ENCODE measurements at places on chromosomes 13 and 19.

GRCh38 chr13:79541426-79542049, 60.6 kb downstream of the NDFIP2 start:
- DNase-seq, result peak; percentile 49
- no peak overlapping the region for H3K4me3 ChIP-seq
- H3K36me3 ChIP-seq, result no peaks in the 10 kb centered on the region

GRCh38 chr13:40082639-40083038, 427.2 kb downstream of the COG6 start:
- H3K27me3 ChIP-seq, result peaks cover under 1% of the 10 kb centered on the region
- no peak overlapping the region for H3K27ac ChIP-seq
- DNase-seq, result no peak
- H3K4me3 ChIP-seq, result no peak overlapping the region
- H3K36me3 ChIP-seq, result no peaks in the 10 kb centered on the region

- H3K27ac ChIP-seq, result no peak overlapping the region
- H3K36me3 ChIP-seq, result no peaks in the 10 kb centered on the region
- DNase-seq, result no peak
- no peaks in the 10 kb centered on the region for H3K4me1 ChIP-seq
Measured at GRCh38 chr13:51832471-51833152, 12.4 kb downstream of the TMEM272 start.

DNA sequence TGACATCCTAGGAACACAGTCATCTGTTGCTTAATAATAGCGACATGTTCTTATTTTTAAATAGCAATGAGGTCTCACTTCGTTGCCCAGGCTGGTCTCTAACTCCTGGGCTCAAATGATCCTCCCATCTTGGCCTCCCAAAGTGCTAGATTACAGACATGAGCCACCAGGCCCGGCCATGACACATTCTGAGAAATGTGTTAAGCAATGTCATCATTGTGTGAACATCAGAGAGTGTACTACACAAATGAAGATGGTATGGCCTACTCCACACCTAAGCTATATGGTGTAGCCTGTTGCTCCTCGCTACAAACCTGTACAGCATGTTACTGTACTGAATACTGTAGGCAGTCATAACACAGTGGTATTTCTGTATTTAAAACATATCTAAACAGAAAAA, 24.6 kb upstream of the GARRE1 start:
- no peak for DNase-seq
- no peak overlapping the region for H3K27ac ChIP-seq
- no peak overlapping the region for H3K4me3 ChIP-seq
- peaks cover 15% of the 10 kb centered on the region for H3K36me3 ChIP-seq

DNA sequence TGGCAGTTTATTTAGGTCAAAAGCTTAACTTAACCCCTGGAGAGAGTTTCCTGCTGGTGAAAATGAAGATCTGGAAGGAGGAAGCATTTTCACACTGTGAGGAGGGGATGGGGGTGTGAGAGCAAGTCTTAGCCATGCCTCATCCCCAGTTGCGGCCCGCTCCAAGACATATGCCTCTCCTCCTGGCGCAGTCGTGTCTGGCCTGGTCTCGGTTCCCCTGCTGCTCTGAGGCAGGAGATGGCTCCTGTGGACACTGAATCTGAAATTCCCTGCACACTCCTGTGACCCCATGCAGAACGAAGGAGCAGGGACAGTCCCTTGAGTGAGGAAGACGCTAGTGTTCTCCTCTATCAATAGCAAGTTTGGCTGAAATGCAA, 360 bp upstream of the ZNF69 start:
- no peaks in the 10 kb centered on the region for H3K27me3 ChIP-seq
- H3K4me1 ChIP-seq, result no peaks in the 10 kb centered on the region
- H3K4me3 ChIP-seq, result peak overlapping the region; percentile 68
- H3K36me3 ChIP-seq, result no peaks in the 10 kb centered on the region

- no peaks in the 10 kb centered on the region for H3K27me3 ChIP-seq
- H3K27ac ChIP-seq, result no peak overlapping the region
- no peaks in the 10 kb centered on the region for H3K4me1 ChIP-seq
- no peak overlapping the region for H3K4me3 ChIP-seq
- DNase-seq, result no peak
Measured at GRCh38 chr19:35655600-35655999, 7.5 kb downstream of the COX6B1 start.

DNA sequence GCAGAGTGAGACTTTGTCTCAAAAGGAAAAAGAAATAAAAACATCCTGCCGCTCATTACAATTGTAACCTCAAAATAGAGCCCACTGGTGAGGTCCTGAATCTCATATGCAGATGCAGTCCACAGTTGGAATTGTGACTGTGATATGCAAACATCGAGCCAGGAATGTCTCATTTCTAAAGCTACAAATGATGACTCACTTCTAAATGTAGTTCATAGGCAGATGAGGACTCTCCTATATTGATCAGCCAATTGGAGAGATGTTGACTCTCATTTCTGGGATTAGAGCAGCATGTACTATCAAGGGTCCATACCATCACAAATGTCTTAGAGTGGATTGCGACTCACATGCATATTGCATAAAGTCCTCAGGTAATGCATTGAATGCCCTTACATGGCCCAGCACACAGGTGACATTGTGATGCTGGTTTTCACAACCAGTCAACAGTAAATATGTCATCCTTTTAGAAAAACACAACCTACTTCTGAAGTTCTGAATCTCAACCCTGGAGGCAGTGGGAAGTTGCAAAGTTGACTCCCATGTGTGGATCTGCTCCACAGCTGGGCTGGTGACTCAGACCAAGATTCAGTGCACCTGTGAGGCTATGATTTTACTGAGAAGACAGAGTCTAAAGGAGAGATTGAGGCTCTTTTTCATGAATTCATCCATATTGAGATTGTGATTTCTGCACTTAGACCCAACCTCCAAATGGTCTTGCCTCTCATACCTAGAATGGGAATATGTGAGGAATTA, 16.9 kb upstream of the ZNF254 start:
- no peaks in the 10 kb centered on the region for H3K4me1 ChIP-seq
- H3K36me3 ChIP-seq, result peaks cover 3% of the 10 kb centered on the region
- DNase-seq, result no peak

DNA sequence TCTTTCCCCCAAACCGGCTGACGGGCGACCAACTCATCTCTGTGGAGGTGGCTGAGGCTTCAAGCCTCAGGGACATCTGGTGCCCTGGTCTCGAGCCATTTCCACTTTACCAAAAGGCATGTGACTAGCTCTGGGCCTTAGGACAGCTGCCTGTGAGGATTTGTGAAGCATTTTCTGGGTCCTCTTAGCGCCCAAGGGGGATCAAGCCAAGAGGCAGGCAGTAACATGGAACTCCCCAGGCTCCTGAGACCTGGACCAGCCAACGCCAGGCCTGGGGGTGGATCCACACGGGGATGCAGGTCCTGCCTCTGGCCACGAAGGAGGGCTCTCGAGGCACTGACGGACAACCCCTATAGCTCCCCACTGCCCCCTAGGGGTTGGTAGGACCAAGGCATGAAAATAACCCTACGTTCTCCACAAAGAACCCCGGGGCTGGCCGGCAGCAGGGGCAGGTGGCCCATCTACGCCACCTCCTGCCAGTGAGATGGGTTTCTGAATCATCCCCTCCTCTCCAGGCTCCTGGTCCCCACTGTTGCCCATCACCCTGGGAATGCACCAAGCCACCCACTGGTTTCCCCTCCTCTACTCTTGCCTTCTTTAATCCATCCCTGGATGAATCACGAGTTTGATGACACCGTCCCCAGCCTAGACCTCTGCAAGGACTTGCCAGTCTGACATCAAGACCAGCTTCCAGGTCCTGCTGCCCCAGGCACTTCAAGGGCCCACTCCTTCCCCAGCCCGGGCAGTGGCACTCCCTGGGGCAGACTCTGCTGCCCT, 7.0 kb upstream of the MYDGF start:
- H3K27ac ChIP-seq, result no peak overlapping the region
- DNase-seq, result no peak
- no peak overlapping the region for H3K4me3 ChIP-seq
- no peaks in the 10 kb centered on the region for H3K27me3 ChIP-seq
- no peaks in the 10 kb centered on the region for H3K36me3 ChIP-seq

DNA sequence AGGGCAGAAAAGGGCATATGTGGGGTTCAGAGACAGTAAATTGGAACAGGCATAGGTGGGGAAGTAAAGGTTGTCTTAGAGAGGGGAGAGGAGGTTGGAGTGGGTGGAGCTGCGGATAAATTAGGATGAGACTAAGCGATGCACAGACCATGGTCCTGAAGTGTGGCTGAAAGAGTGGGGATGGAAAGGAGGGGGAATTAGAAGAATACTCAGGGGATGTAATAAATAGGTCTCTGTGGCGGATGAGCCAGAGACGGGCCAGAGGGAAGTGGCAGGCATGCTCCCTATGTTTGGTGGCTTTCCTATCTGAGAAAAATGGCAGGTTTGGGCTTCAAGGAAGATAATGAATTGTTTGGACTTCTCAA, 123.4 kb downstream of the OLFM4 start:
- H3K27ac ChIP-seq, result no peak overlapping the region
- H3K4me3 ChIP-seq, result no peak overlapping the region
- H3K27me3 ChIP-seq, result no peaks in the 10 kb centered on the region
- no peak for DNase-seq

DNA sequence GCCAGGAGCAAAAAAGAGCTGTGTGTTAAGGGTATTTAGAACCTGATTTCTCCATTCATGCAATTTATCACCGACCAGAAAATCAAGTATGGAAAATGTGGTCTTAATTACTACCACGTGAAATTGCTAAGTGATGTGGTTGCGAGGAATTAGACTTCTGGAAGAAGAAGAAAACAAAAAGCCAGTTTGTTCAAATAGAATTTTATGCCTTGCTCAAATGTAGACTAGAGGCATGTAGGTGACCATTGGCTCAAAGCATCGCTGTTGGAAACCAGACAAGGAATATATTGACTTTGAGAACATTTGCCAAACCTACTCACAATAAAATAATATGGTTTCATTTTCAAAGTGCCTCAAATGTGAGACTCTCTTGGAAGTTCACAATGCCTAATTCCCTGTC, 57.3 kb upstream of the LRCH1 start:
- DNase-seq, result no peak
- no peaks in the 10 kb centered on the region for H3K27me3 ChIP-seq
- no peak overlapping the region for H3K4me3 ChIP-seq
- H3K36me3 ChIP-seq, result no peaks in the 10 kb centered on the region
- H3K4me1 ChIP-seq, result no peaks in the 10 kb centered on the region
- H3K27ac ChIP-seq, result no peak overlapping the region

DNA sequence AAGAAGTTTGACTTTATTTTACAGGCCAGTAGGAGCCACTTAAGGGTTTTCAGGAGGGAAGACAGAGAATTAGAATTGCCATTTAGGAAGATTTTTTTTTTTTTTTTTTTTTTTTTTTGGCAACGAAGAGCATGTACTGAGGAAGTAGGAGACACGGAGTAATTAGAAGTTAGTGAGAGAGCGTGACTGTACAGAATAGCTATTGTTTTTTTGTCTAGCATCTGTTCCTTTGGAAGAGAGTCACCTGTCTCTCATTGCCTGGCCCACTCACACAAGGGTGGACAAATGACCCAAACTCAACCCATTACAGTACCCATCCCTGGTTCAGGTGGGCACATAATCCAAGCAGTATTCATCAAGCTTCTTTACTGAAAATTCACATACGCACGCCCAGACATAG, 166.7 kb downstream of the LACC1 start:
- no peaks in the 10 kb centered on the region for H3K27me3 ChIP-seq
- no peak for DNase-seq
- H3K4me3 ChIP-seq, result no peak overlapping the region
- H3K36me3 ChIP-seq, result no peaks in the 10 kb centered on the region
- no peak overlapping the region for H3K27ac ChIP-seq
- no peaks in the 10 kb centered on the region for H3K4me1 ChIP-seq

Data from GM12878 (cell line).